ENCODE measurements at places on chromosomes 7 and 10. TPM values are rescaled to one million over a fixed set of nuclear protein-coding genes. Genes with fewer than 3 reads are reported as not detected.

The ZNF467 gene
- 35.3 TPM for total RNA-seq

The TMEM26 gene
- 0.46 TPM for total RNA-seq

The WNT8B gene
- not detected for total RNA-seq

The GNG11 gene
- total RNA-seq: 22.6 TPM

The CAPZA2 gene
- 249 TPM for total RNA-seq

The ELN gene
- total RNA-seq: 231 TPM

The ASAH2 gene
- total RNA-seq: 1.5 TPM

The THSD7A gene
- 8.0 TPM for total RNA-seq

The TNRC18 gene
- 118 TPM for total RNA-seq

The IDI2 gene
- total RNA-seq: not detected

The RFC2 gene
- 16.3 TPM for total RNA-seq

The OR13A1 gene
- not detected for total RNA-seq

The SIRT1 gene
- 23.4 TPM for total RNA-seq

The TAF6 gene
- total RNA-seq: 34.9 TPM

The PLAU gene
- 16.8 TPM for total RNA-seq

The DDX50 gene
- total RNA-seq: 26.1 TPM

The STEAP2 gene
- total RNA-seq: 11.5 TPM

The MUC12 gene
- not detected for total RNA-seq

The PAPSS2 gene
- 210 TPM for total RNA-seq

The GPR26 gene
- total RNA-seq: not detected

The FBXL13 gene
- total RNA-seq: 3.0 TPM

The PRSS58 gene
- not detected for total RNA-seq

The COL17A1 gene
- total RNA-seq: 1.5 TPM

The SFXN2 gene
- 12.0 TPM for total RNA-seq

The C10orf62 gene
- total RNA-seq: not detected

The SPDYE2 gene
- not detected for total RNA-seq

The PAOX gene
- 6.0 TPM for total RNA-seq

The CPEB3 gene
- 5.7 TPM for total RNA-seq

The BNIP3 gene
- 38.2 TPM for total RNA-seq

The OR6V1 gene
- total RNA-seq: not detected

All from upper lobe of right lung (tissue), 1 donor.